Right lobe of liver (tissue), 6 donors: ENCODE measurements at places on chromosomes 16 and 17.

DNA sequence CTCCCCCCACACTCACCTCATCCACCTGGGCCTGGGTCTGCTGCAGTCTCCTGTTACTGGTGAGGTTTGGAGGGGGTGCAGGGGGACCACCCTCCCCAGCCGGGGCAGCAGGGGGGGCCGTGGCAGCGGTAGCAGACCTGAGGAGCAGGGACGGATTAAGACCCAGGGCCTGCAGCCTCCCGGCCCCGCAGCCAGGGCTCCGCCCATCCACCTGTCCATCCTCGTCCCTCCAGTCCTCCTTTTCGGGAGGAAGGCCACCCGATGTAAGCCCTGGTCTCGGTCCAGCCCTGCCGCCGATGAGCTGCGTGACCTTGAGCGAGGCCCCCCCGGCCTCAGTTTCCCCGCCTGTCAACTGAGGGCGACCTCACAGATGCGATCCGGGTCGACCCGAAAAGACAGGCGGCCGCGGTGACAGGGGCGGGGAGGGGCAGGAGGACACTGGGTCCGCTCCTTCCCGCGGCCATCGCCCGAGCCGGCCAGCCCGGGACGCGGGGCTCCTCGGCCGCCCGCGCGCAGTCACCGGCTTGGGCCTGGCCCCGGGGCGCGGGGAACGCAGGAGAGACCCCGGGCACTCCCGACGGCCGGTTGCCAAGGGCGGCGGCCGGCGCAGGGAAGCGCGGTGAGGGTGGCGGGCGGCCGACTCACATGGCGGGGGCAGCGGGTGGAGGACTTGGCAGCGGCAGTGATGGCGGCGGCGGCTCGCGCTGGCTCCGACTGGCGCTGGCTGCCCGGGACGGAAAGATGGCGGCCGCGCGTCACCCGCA lies at the start of gene VAMP2:
VAMP2 (minus strand) TSS at position 716 of the 764 bp plus-strand sequence; CDS start at position 647, 69 bp downstream.
- peaks cover 14% of the 10 kb centered on the region for H3K36me3 ChIP-seq
- peaks cover 24% of the 10 kb centered on the region for H3K4me1 ChIP-seq
- H3K27ac ChIP-seq, result peak within 1 kb of the TSS; percentile 99
- DNase-seq, result peak; percentile 82

DNA sequence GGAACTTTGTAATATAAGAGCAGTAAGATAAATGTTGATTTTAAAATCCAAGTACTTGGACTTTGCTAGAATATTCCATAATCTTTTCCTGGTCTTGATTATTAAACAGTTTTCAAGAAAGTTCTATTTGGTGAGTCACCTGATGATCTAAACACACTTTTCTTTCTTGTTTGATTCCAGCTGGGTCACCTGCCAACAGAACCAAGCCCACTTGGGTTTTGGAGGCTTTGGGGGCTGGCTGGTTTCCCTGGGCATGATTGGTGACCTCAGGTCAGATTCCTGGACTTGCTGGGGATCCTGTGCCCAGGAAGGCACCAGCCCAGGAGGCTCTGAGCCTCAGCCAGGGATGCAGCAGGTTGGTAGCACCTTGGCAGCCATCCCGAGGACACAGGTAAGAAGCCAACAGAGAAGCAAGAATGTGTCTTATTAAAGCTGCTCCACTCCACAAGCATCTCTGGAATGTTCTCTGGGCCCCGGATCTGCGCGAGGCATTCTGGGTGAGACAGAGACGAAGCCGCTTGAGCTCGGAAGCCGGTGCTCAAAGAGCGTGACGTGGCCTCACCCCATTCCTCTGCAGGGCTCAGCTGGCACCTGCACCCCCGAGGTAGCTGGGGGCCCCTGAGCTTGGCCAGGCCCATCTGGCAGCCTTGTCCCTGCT lies 3.1 kb upstream of the TEX19 start:
- DNase-seq, result no peak
- no peak overlapping the region for H3K4me3 ChIP-seq
- no peaks in the 10 kb centered on the region for H3K27me3 ChIP-seq
- no peak overlapping the region for H3K27ac ChIP-seq
- H3K4me1 ChIP-seq, result no peaks in the 10 kb centered on the region

DNA sequence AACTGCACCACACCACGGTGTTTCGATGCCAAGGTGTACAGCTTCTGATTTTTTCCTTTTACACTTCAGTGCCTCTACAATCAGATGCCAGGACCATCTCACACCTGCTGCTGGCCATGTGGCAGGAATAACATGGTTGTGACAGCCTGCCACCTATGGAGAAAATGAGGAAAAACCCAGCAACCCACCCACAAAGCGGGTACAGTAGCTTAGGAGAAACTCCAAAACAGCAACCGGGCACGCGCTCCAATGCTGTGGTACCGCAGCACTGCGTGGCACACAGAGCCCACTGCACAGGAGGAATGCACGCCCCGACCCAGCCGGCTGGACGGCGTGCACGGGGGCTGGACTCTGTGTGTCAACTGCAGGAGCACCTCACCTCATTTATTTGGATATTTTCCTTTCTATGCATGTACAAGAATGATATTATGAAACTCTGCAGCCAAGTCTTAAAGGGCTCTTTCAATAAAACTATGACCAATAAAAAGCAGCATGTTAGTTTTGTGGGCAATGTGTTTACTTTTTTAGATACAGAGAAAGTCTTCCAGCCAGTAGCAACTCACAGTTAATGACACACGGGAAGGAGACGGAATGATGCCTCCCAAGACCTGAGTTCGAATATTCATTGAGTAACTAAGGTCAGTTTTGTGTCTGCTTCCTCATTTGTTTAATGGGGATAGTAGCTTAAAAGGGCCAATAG lies 45.9 kb downstream of the MAP1LC3B start:
- H3K27ac ChIP-seq, result no peak overlapping the region
- H3K4me3 ChIP-seq, result no peak overlapping the region
- no peak for DNase-seq
- no peaks in the 10 kb centered on the region for H3K36me3 ChIP-seq
- no peaks in the 10 kb centered on the region for H3K4me1 ChIP-seq

DNA sequence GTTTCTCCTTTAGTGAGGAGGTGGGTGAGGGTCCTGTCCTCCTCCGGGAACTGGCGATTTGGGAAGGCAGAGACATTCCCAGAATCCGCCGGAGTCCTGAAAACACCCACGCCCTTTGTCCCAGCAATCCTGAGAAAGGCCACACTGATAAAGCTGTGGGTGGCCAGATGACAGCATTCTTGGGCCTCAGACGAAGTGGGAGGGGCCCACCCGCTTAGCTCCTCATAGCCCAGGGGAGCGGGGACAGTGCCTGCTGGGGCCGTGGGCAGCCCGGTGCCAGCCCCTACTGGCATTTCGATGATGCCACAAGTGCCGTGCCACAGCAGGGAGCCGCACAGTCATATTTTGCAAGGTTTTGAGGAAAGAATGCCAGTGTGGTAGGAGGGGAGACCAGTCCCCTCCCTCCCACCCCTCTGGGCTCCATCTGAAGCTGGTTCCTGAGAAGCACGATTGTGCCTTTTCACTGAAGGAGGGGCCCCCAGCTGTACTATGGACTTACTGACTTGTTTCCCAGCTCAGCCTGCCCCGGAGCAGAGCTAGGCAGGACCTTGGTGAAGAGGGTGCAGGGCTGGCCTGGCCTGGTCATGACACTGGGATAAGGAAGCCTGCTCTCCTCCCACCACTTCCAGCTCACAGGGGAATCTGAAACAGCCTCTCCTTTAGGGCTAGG lies 20.9 kb upstream of the MPRIP start:
- no peak for DNase-seq
- no peak overlapping the region for H3K4me3 ChIP-seq
- no peak overlapping the region for H3K27ac ChIP-seq
- H3K27me3 ChIP-seq, result no peaks in the 10 kb centered on the region
- H3K4me1 ChIP-seq, result no peaks in the 10 kb centered on the region
- H3K36me3 ChIP-seq, result no peaks in the 10 kb centered on the region

DNA sequence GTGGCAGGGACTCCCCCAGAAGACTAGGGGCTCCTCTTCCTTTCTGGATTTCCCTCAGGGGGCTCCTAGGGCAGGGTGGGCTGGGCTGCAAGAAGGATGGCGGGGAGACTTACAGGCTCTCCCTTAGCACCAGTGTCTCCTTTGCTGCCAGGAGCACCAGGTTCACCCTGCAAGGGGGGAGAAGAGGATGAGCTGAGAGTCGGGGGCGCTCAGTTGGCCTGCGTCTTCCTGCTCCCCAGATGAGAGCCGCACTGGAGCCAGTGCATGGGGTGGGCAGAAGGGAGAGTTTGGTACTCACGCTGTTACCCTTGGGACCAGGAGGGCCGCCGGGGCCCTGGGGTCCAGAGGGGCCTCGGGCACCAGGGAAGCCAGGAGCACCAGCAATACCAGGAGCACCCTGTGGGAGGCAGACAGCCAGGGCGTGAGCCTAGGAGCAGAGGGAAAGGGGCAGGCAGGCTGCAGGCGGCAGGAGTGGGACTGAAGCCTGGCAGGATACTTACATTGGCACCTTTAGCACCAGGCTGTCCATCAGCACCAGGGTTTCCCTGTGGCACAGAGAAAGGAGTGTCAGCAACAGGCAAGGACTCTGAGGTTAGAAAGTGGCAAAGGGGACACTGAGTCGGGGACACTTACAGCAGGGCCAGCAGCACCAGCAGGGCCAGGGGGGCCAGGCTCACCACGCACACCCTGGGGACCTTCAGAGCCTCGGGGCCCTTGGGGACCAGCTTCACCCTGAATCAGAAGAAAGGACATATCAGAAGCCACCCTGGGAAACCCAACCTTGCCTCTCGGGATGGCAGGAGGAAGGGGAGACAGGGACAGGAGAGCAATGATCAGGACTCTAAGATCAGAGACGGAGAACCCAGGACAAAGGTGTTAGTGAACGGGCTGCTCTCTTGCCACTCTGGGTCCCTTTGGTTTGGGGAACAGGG lies 6.2 kb downstream of the COL1A1 start:
- H3K4me3 ChIP-seq, result no peak overlapping the region
- no peaks in the 10 kb centered on the region for H3K4me1 ChIP-seq
- H3K36me3 ChIP-seq, result no peaks in the 10 kb centered on the region

DNA sequence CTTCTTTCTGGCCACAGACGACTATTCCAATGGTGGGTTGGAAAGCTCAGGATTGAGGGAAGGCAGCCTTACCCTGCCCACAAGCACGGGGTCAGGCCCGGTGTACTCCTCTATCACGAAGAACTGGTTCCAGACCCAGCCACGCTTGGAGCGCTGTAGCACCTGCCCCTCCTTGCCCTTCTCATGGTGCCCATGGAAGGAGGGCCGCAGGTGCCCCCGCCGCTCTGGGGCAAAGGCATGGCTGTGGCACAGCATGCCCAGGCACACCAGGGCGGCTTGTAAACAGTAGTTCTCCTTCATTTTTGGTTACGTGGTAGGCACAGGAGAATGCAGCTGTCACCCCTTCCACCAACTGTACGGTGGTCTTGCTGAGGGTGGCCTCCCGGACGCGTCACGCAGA lies 117.3 kb downstream of the CDH11 start:
- no peaks in the 10 kb centered on the region for H3K4me1 ChIP-seq
- H3K36me3 ChIP-seq, result no peaks in the 10 kb centered on the region
- H3K27ac ChIP-seq, result no peak overlapping the region
- H3K4me3 ChIP-seq, result no peak overlapping the region

DNA sequence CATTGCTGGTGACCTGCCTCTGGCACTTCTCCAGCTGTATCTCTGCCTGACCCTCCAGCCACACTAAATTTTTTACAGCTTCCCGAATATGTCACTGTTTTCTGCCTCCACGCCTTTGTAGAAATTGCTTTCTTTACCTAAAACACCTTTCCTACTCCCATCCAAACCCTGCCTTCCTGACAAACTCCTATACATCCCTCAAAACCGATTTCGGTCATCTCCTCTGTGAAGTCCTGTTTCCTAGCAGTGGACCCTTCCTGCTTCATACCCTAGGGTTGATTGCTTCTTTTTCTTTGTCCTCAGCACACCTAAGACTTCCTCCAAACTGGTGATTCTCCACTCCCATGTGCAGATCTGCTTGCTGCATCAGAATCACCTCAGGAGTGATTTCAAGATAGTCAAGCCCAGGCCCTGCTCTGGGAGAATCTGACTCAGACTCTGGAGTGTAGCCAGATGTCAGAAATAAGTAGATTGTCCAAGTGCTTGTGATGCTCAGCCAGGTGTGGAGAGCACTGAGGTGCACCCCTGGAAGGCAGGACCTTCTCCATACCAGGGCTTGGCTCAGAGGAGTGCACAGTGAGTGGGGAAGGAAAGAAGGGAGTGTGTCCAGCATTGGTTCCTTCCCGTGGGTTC lies 184.2 kb downstream of the COPRS start:
- no peaks in the 10 kb centered on the region for H3K36me3 ChIP-seq
- H3K4me3 ChIP-seq, result no peak overlapping the region
- no peak overlapping the region for H3K27ac ChIP-seq
- no peaks in the 10 kb centered on the region for H3K4me1 ChIP-seq
- H3K27me3 ChIP-seq, result no peaks in the 10 kb centered on the region

DNA sequence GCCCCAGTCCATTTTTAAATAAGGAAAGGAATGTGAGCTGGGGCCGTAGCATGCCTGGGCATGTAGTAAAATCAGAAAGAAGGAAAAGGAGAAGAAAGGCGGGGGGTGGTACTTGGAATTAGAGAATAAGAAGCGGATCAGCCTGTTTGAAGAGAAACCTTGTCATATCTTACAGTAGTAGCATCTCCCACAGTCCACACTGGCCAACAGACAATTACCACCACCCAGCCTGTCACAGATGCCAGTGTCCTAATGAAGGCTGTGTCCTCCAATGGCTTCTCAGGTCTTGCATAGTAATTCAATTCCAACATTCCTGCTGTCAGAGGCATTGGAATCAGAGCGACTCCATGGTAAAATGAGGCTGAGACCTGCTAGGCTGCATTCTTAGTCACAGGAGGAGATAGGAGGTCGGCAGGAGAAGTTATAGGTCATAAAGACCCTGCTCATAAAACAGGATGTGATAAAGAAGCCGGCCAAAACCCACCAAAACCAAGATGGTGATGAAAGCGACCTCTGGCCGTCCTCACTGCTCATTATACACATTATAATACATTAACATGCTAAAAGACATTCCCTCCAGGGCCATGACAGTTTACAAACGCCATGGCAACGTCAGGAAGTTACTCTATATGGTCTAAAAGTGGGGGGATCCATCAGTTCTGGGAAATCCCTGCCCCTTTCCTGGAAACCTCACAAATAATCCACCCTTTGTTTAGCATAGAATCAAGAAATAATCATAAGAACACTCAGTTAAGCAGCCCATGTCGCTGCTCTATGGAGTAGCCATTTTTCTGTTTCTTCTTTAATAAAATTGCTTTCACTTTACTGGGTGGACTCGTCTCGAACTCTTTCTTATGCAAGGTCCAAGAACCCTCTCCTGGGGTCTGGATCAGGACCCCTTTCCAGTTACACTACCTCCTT lies 9.6 kb upstream of the AKAP10 start:
- DNase-seq, result no peak
- H3K36me3 ChIP-seq, result no peaks in the 10 kb centered on the region
- no peak overlapping the region for H3K27ac ChIP-seq
- no peaks in the 10 kb centered on the region for H3K4me1 ChIP-seq
- H3K27me3 ChIP-seq, result no peaks in the 10 kb centered on the region

DNA sequence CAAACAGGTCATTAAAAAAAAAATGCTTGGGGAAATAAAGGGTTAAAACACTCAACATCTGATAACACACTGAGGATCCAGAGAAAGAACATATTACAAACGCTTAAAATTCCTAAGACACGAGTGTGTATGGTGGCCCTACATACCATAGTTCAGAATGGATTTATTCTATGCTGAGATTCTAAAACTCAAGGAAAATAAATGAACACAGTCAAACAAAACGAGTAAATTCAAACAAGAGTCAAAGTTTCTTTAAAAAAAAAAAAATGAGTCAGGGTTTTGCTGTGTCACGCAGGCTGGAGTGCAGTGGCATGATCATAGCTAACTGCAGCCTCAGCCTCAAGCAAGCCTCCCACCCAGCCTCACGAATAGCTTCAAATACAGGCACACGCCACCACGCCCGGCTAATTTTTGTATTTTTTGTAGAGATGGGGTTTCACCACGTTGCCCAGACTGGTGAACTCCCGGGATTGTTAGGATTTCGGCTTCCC lies 17.4 kb downstream of the CRK start:
- H3K36me3 ChIP-seq, result peaks cover 18% of the 10 kb centered on the region
- H3K27me3 ChIP-seq, result no peaks in the 10 kb centered on the region
- no peak for DNase-seq
- no peak overlapping the region for H3K4me3 ChIP-seq
- peak overlapping the region; percentile 25 for H3K27ac ChIP-seq
